Erythroblast (primary cell): ENCODE measurements at places on chromosomes 6 and 20.

GRCh38 chr20:58538752-58539151, 23.6 kb upstream of the APCDD1L start:
- no peak for DNase-seq

DNA sequence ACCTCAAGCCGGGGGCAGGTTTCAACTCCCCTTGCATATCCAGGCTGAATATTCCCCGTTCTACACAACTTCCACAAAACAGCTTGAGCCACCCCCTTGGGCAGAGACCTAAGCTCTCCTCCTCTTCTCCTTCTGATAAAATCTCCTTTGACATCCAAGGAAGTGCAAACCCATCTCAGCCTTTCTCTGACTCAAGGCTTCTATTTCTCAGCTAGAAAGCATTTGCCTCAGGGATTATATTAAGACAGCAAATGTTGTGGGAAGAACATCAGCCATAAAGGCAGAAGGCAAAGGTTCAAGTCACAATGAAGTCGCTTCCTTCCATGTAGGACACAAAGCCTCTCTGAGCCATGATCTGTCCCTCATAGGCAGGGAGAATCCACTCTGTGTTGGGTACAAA, 386.6 kb upstream of the ARID1B start:
- DNase-seq, result no peak

DNA sequence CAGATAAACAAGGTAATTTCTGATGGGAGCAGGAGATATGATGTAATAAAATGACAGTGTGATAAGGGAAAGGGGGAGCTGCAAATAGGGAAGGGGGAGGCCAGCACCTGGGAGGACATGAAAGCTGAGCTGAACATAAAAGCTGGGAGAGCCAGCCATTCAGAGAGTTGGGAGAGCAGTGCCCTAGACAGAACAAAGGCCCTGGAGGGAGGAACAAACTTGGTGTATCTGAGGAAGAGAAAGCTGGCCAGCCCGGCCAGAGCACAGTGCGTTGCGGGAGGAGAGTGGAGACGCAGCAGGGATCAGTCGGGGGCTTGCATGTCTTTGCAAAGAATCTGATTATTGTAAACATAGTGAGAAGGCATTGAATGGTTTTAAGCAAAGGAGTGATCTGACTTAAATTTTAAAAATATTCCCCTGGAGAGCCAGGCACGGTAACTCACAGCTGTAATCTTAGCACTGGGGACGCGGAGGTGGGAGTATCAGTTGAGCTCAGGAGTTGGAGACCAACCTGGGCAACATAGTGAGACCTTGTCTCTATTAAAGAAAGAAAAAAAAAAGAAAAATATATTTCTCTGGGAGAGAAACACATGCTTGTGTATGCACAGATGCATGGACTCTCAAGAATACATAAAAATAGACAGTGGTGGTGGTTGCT, 318.2 kb downstream of the ZFAND3 start:
- DNase-seq, result no peak

GRCh38 chr6:16731478-16732051, 29.7 kb downstream of the ATXN1 start:
- DNase-seq, result no peak

- DNase-seq, result peak; percentile 83
Observed at GRCh38 chr6:13485923-13486562, 1.4 kb downstream of the GFOD1 start.

GRCh38 chr6:28742668-28743270, 181.0 kb downstream of the TRIM27 start:
- peak; percentile 67 for DNase-seq

- DNase-seq, result no peak
Observed at GRCh38 chr20:24095756-24096155, 107.2 kb upstream of the GGTLC1 start.

- no peak for DNase-seq
Observed at GRCh38 chr20:12700701-12701100, 308.1 kb upstream of the SPTLC3 start.

DNA sequence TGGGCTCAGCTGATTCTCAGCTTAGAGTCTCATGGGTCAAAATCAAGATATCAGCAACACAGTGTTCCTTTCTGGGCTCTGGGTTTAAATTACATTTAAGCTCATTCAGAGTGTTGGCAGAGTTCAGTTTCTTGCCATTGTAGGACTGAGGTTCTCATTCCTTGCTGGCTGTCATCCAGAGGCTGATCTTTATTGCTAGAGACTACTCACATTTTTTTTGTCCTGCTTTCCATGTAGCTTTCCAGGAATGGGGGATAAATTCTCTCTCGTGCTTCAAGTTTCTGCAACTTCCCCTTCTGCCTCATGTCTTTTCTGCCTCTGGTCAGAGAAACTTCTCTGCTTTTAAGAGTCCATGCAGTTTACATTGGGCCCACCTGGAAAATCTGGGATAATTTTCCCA, 86.9 kb downstream of the RFX6 start:
- DNase-seq, result no peak
